ENCODE measurements at places on chromosomes 2 and 18.

- DNase-seq = no peak
Measured at GRCh38 chr2:111216811-111217652, 96.3 kb downstream of the BCL2L11 start.

DNA sequence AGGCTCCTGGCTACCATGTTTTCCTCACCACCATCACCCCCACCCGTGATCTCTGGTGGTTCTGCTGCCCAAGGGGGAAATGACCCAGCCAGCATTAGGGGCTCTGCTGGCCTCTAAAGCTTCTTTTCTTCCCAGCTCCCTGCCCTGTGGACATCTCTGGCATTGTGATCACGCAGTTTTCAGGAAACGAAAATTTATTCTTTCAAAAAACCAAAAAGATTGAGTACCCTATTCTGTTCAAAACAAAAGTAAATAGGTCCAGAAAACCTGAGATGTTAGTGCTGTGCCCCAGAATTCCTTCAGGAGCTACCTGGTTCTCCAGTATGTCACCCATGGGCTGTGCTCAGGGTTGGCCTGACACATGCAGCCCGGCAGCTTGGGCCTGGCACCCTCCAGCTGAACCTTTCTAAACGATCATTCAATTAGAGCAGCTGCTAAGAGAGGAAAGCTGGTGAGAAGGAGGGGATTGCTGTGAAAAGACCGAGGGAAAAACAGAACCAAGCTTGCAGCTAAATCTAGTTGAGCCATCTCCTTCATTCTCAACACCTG, 157.5 kb downstream of the MGAT5 start:
- DNase-seq = no peak

GRCh38 chr2:105867587-105867986, 122.9 kb downstream of the NCK2 start:
- DNase-seq = no peak

- DNase-seq = no peak
Measured at GRCh38 chr2:233829193-233830110, 24.9 kb downstream of the HJURP start.

DNA sequence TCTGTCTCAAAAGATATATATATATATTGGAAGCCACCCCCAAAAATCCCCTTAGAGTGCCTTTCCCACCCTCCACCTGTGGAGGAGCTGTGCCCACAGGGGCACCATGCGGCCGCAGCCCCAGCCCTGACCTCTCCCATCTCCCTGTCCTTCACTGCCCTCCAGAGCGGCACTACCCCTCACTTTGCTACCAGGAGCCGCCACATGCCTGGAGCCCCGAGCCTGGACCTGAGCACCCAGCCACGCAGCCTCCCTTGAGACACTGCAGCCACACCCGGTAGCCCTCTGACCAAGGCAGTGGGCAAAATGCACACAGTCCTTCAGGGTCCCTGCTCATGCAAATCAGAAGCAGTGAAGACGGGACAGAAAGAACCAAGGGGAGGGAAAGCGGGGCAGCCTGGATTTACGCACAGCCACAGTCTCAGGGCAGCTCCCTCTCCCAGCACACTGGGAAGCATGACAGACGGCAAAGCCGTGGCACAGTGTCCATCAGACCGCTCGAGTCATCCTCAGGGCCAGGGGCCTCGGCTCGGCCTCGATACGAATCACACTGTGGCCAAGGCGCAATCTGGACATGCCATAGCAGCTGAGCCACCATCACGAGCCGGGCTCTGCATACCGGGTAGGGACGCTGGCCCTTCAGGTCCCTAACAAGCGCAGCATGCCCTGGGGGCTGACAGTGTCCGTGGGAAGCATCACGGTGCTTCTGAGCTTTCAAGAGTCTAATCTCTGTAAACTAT, 10.1 kb downstream of the HDAC4 start:
- no peak for DNase-seq

GRCh38 chr2:174623690-174624089, 26.1 kb upstream of the WIPF1 start:
- no peak for DNase-seq

DNA sequence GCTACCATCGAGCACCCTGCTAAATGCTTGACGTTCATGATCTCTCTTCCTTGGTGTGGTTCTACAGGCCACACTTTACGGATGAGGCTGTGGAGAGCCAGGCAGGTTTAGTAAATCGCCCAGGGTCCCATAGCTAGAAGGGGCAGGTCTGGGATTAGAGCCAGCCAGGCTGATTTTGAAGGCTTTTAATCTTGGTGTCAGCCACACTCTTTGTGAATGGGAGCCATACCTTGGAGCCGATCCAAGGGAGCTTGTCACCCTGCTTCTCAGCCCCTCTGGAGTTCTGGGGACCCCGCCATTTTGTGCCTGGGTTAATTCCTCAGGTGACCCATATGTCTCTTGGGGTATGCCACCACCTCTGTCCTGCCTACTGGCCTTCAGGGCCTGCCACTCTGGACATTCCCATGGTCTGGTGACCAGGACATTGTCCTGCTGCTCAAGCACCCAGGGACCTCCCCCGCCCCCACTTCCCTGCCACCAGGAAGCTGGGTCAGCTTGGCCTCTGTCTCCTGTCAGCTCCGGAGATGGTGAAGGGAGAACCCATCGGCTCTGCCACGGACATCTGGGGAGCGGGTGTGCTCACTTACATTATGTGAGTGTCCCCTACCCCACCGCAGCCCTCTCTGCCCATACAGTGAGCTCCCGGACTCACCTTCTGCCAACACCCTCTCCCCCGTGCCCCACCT, 7.3 kb upstream of the GMPPA start:
- DNase-seq = no peak

GRCh38 chr2:33241581-33241980, 234.9 kb upstream of the RASGRP3 start:
- no peak for DNase-seq

DNA sequence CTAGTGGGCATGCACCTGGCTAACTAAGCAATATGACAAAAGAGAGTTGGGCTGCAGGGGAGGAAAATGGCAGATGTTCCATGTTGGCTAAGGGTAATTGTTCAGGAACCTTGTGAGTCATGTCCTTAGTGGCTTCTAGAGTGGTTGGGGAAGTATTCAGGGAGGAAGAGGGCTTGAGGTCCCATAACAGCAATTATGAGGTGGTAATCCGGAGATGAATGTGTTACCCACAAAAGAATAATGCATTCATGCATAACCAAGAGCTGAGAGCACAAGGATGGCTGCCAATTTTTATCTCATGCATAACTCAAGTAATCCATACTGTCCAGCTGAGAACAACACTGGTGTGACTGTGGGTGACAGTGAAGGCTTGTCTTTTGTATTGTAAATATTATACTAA, 42.9 kb downstream of the TMEFF2 start:
- no peak for DNase-seq

GRCh38 chr18:78993014-78993926, 13.7 kb downstream of the SALL3 start:
- no peak for DNase-seq

DNA sequence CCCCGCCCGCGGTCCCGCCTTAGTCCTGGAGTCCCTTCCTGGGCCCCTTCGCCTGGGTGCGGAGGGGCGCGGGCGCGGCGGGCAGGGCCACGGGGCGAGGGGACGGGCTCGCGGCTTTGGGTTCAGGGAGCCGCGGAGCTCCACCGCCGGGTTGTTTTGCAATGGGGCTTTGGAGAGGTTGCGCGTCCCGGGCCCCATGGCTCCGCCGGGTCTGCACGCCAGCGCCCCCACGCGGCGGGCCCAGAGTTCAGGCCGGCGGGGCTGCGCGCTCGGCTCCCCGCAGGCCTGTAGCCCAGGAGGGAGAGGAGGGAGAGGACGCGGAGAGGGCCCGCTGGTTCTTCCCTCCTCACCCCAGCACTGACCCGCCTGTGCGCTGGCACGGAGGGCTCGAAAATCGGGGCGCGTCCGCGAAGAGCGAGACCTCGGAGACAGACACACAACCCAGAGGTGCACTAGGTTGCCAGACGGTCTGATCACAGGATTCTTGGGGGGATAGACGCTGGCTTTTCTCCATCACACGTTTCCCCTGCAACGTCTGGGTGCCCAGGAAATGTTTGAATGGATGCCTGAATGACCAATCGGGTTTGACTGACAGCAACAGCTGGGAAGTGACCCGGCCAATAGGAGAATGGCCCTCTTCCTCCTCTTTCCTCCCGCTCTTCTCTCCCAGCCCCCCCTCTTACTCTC, 4.9 kb upstream of the SIX2 start:
- no peak for DNase-seq

All from activated naive CD4-positive, alpha-beta T cell treated with Interleukin-2 at 50 U/mL for 16 hours (primary cell).